ENCODE measurements at places on chromosomes 7 and 10.
A peak's percentile ranks its signal among the peaks of the same experiment; 100 is the strongest.

GRCh38 chr10:102420714-102421506 is at the start of gene FBXL15:
Gene FBXL15 (plus strand): TSS chr10:102420836. CDS start chr10:102421130, 294 bp downstream.
- DNase-seq, result peak; percentile 94

GRCh38 chr10:110149259-110149658 is 58.1 kb upstream of the MXI1 start:
- DNase-seq, result no peak

- DNase-seq, result no peak
Observed at GRCh38 chr10:46518028-46518725, 38.3 kb downstream of the GPRIN2 start.

DNA sequence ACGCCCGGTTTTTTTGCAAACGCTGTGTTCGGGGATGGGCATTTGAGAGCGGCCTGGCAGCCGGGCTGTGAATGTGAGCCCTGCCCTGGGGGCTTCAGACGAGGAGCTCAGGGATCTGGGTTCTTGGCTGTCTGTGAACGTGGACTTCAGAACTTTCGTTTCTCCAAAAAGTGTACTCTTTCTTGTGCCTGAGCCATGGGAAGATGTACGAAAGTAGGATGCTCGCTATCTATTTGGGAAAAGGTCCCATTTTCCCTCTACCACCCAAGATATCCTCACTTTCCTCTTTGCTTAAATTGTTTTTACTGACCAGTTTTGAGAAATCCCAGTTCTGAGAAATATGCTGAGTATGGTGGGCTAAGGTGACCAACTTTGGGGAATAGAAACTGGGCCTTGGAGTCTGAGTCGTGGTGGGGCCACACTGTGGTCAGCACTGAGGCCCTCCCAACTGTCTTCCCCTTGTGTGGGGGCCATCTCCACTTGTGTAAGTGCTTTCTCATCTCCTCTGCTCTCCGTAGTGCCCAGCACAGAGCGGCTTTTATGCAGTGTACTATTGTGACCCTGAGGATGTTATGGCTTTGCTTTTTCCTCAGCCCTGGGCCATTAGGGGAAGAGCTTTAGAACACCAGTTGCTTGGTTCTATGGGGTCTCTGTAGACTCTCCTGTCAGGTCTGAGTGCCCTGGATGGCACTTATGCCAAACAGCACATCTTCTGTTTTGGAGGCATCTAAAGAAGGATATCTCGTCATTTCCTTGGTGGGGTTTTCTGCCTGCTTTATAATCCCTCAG is 918 bp downstream of the DBNL start:
- DNase-seq, result no peak

DNA sequence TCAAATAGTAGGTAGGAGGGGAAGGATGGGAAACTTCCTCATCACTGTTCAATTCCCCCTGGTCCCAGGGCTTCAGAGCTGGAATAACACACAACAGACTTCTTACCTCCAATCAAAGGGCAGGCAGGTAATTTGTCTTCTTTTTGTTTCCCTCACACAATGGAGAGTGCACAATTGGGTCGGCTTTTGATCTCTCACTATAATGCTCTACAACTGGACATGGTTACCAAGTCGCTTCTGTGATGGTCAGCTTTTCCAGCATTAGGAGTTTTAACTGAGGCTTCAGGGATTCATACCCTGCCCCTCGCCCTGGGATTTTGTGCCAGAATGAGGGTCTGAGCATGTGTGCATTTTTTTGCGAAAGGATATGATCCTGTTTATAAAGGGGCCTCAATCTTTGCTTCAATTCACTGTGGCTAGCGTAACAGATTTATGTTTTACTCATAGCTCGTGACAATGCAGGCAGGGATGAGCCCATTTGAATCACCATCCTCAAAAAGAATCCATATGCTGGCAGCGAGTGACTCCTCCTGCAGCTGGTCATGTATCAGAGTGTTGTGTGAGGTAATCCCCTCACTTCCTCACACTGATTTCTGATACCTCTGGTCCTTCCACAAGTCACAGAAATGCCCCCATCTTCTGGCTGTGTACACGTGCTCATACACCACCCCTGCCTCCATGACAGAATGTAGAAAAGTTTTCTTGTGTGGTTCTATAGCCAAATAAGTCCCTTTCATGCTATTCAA is 189.6 kb downstream of the CTTNBP2 start:
- DNase-seq, result no peak

DNA sequence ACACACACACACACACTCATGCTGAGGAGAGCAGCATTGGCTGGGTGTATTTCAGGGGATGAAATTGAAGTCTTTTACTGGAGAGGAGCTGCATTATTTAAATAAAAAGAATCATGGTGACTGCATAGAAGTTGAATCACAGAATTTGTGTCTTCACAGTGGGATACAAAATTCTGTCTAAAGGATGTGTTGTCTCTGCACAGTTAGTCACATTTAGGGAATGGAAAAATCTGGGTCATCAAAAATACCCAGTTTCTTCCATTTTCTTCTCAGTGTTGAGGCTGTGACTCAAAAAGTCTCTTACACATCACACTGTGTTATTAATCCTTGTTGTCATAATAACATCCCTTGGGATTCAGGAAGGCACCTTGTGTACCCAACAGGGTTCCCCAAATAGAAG is 10.9 kb downstream of the PAPSS2 start:
- DNase-seq, result no peak

- DNase-seq, result no peak
Observed at GRCh38 chr7:157676001-157676400, 339.2 kb downstream of the DNAJB6 start.

GRCh38 chr10:129765664-129766550 is 198.2 kb downstream of the EBF3 start:
- DNase-seq, result no peak

DNA sequence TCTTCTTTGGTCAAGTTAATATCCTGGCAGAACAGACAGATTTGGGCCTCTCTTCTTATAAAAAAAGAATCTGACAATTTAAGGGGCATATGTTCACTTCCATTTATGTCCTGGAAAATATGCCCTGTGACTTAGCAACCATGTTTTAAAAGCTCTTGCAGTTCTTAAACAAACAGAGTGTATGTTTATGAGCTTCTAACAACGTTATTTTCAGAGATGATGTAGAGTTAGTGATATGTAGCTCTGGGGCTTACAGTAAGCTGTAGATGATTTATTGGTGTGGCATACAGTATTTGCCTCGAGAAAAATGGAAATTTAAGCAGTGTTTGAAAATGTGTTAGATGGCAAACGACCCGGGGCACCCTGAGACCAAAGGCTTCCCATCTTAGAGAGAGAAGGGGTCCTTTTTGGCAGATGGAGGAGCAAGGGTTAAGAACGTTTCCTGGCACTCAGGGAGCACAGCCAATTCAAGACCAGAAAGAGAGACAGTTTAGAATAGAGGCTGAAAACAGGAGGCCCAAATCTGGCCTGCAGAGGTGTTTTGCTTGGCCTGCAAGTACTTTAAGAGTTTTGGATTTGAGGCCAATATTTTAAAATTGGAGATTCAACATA is 397.5 kb downstream of the KCNMA1 start:
- DNase-seq, result no peak

DNA sequence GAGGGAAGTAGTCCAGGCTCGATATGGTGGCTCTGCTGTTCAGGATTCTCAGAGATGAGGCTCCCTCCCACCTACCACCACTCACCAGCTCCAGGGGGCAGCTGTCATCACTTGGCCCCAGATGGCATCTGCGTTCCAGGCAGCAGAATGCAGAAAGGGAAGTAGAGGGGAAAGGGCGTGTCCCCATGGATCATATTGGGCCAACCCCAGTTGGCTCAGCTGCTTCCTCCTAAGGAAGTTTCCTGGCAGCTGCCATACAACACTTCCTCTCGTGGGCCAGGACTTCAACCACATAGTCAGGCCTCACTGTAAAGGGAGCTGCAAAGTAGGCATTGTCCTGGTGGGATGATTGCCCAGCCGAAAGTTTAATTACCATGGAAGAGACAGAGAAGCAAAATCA is 1.6 kb upstream of the TEX36 start:
- no peak for DNase-seq

- DNase-seq, result no peak
Observed at GRCh38 chr7:49187543-49188268, 263.4 kb downstream of the CDC14C start.

DNA sequence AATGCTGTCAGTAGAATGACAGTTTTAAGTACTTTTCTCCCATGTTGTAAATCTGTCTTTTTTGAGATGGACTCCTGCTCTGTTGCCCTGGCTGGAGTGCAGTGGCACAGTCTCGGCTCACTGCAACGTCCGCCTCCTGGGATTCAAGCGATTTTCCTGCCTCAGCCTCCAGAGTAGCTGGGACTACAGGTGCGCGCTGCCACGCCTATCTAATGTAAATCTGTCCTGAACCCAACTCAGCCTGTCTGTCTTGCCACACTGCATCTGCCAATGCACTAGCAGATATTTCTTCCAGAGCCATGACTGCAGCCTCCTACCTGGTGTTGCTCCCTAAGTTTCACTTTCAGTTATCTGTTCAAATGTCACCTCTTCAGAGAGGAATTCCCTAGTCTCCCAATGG is 264.1 kb downstream of the PHF14 start:
- DNase-seq, result no peak

DNA sequence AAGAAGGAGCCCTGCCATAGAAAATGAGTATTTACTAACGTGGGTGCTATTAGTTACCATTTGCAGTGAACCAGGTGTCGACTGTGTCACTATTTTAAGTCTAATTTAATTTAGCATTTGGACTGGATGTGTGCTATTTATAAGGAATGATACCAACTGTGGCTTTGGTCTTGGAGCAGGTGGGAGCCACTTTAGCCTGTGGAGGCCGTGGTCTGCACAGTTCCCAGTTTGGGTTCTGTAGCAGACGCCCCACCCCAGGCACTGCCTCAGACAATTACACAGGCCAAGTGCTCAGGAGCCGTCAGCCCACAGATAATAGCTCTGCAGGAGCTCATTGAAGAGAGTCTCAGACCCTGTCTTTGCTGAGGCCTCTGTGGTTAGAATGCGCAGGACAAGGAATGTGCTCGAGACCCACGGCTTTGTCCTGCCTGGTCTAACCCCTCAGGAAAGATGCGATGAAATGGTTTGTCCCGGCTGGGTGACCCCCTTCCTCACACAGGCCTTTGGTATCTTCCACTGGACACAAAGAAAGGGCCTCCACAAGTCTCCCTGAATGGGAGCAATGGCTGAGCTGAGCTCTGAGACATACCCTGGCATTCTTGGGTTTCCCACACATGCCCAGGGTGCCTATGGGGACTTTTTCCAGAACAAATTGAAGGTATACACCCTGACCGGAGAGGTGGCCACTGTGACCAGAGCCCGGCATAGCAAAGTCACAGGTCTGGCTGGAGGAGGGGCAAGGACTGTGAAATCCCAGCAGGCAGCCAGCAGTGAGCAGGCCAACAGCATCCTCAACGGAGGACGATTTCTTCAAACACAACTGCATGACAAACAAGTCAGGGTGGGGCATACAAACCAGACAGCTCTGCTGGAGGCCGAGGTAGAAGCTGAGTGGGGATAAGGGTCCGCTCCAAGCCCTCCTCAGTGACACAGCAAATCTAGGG is 251.2 kb downstream of the ARHGAP12 start:
- no peak for DNase-seq

- DNase-seq, result no peak
Observed at GRCh38 chr10:127920306-127921074, 13.6 kb downstream of the PTPRE start.

- DNase-seq, result no peak
Observed at GRCh38 chr7:18407385-18407784, 88.2 kb upstream of the HDAC9 start.

- no peak for DNase-seq
Observed at GRCh38 chr10:93088466-93088865, 14.8 kb downstream of the CYP26A1 start.

DNA sequence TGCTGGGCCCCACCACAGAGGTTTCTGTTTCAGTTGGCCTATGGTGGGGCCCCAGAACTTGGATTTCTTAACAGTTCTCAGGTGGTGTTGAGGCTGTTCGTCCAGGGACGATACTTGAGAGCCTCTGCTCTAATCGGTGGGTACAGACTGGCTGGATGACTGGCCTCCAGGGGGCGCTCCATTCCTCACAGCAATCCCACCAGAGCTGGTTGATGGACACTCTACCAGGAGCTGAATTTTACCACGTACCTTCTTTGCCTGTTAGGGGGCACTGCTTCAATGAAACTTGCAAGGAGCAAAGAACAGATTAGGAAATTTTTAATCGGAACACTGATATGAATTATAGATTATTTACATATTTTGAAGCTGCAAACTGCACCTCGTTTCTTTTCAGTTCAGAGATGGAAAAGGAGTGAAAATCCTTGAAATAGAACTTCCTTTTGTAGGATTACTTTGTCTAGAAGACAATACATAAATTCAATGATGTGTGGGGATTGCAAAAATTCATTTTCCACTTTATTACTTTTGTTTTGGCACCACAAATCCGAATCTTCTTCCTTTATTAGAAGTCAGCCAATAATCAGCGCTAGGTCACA is 44.8 kb downstream of the KBTBD2 start:
- DNase-seq, result peak; percentile 95

All from stimulated activated CD4-positive, alpha-beta T cell treated with anti-CD3 and anti-CD28 coated beads, Interleukin-1b, Interleukin-23, amount 100 ng/mL, for 4 hours (primary cell).